ENCODE measurements at places on chromosomes 6 and 20.

GRCh38 chr6:129871221-129871620, 10.1 kb upstream of the TMEM244 start:
- DNase-seq: no peak

DNA sequence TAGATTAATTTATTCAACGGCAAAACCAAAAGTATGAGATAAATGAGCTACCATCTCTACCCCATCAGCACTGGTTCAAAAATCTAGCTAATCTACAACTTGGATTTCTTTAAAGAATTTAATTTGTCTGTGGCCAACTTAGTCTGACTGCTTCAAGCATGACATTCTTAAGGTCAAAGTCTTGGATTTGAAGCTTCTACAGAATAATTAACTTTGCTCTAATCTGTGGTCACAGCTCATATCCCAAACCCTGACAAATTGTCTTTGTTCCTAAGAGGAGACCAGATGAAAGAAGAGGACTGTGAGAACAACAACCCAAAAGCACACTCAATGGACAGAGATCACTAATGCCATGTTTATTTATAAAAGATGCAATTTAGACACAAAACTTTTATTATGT, 166.9 kb upstream of the EPHA7 start:
- DNase-seq: peak; percentile 65

GRCh38 chr6:70113171-70113570, 189.7 kb downstream of the COL9A1 start:
- no peak for DNase-seq

- DNase-seq: peak; percentile 4
Observed at GRCh38 chr6:122839472-122839871, 50.4 kb downstream of the SMPDL3A start.

GRCh38 chr6:90464507-90464906, 122.4 kb downstream of the MAP3K7 start:
- no peak for DNase-seq

All from epithelial cell of proximal tubule (primary cell).